Myocyte (in vitro differentiated cells): ENCODE measurements at places on chromosomes 13 and 19. TPM values are rescaled to one million over a fixed set of nuclear protein-coding genes. Genes with fewer than 3 reads are reported as not detected.

The BICRA gene
- 4.7 and 5.6 TPM in 2 replicates for total RNA-seq

The ZIC2 gene
- not detected in 2 replicates for total RNA-seq

The IZUMO1 gene
- 0.08 TPM in 1 of 2 replicates, not detected in the other for total RNA-seq

The SIGLECL1 gene
- not detected in 2 replicates for total RNA-seq

The FBN3 gene
- total RNA-seq: not detected in 2 replicates

The DGKH gene
- 2.6 and 2.7 TPM in 2 replicates for total RNA-seq

The CBY2 gene
- not detected in 2 replicates for total RNA-seq

The CADM4 gene
- total RNA-seq: 1.4 and 1.6 TPM in 2 replicates

The LRRC63 gene
- not detected in 2 replicates for total RNA-seq

The CDC16 gene
- total RNA-seq: 30.4 and 35.4 TPM in 2 replicates

The BRME1 gene
- 0.43 and 1.0 TPM in 2 replicates for total RNA-seq

- peak; percentile 58 for DNase-seq
Measured at GRCh38 chr13:100588331-100589177, at the start of gene GGACT. Gene GGACT (minus strand): TSS chr13:100588789. CDS start chr13:100532591, 56,198 bp downstream.

DNA sequence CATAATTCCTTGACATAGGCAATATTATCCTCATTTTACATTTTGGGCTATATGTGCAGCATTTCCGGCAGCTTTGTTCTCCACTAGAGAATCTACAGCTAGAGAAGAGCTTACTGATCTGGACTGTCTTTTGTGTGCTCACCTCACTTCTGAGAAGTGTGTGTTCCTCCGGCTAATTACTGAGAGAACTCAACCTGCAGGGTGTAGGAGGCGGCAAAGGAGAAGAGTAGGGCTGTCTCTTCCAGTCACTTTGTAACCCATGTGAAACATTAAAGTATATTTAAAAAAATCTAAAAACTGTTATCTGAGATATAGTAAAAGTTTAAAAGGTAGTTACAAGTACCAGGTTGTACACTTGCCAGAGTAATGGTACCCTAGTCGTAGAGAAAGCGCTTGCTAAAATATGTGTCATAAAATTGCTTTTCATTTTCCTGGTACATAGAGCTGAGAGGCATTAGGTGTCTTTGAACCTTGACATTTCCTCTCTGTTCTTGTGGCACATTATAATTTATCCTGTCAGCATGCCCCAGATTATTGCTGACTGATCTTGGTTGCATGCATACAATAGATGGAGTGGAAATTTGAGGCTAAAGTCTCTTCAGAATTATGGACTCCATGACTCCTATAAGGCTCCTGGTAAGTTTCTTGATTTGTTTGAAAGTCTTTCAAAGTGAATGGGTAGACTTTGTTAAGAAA, 381.9 kb downstream of the LMO7 start:
- DNase-seq: no peak

GRCh38 chr13:110696776-110697175, 9.1 kb downstream of the CARS2 start:
- DNase-seq: no peak

DNA sequence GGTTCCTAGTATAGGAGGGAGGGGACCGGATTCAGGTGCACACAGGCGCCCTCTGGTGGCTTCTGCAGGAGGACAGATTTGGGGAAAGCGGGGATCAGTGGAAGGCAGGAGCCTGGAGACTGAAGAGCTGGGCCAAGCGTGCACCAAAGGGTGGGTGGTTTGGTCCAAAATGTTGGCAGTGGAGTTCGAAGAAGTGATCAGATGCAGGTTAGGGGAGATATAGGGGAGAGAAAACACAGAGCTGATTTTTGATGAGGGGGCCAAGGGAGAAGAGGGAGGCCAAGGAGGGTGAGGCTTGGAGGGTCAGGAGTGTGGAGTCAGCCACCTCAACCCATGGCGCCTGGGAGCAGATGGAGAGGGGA, 6.8 kb upstream of the CARM1 start:
- peak; percentile 83 for DNase-seq

- DNase-seq: no peak
Measured at GRCh38 chr19:47241919-47242577, 11.0 kb upstream of the BBC3 start.

GRCh38 chr13:111639196-111639705, 318.8 kb downstream of the TEX29 start:
- no peak for DNase-seq

- no peak for DNase-seq
Measured at GRCh38 chr19:1718420-1719291, 34.6 kb upstream of the ONECUT3 start.

DNA sequence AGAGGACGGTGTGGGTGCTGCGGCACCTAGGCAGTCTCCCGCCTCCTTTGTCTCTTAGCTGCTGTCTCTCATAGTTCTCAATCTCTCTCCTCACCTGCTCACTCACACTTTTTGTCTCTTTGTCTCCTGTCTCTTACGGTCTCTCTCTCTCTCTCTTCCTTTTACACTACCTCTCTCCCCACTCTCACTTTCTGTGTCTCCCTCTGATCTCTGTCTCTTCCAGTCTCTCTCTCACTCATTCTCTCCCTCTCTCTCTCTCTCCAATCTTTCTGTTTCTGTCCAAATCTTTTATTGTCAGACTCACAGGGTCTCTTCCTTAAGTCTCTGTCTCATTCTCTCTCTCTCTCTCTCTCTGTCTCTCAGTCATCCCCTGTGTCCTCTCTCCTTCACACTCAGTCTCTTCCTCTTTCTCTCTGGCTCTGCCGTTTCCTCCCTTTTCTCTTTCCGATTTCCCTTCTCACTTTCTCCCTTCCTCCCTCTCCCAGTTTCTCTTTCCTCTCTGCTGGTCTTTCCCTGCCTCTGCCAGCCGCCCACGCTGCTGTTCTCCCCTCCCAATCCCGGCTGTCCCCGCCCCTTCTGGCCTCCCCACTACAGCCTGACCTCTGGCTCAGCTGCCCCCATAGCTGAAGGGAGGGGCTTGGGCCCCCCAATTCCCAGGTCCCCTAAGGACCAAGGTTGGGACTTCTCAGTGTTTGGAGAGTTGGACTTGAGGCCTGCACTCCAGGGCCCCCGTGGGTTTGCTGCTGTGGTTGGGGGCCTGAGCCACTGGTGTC, at the start of gene PLEKHA4:
TSS of gene PLEKHA4 (minus strand) at position 504 of the 773 bp plus-strand sequence. CDS start 997 bp downstream, outside the sequence.
- peak; percentile 71 for DNase-seq

DNA sequence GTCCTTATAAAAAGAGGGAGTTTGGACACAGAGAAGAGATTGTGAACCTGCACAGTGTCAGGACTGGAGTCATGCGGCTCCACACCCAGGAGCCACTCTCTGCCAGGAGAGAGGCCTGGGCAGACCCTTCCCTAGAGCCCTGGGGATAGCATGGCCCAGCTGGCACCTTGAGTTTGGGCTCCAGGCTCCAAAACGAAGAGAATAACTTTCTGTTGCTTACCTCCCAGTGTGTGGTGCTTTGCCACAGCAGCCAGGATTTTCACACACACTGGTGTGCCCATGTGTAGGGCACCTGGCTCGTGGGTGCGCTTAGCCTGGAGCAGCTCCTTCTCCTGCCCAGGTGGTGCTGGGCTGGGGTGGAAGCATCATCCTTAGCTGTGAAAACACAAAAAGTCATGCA, 344.3 kb downstream of the TEX29 start:
- no peak for DNase-seq

- DNase-seq: no peak
Measured at GRCh38 chr13:80211566-80211965, 129.4 kb downstream of the SPRY2 start.

GRCh38 chr19:18418029-18418482, 1.1 kb upstream of the SSBP4 start:
- no peak for DNase-seq

- DNase-seq: no peak
Measured at GRCh38 chr13:29099781-29100406, 279.8 kb downstream of the MTUS2 start.

DNA sequence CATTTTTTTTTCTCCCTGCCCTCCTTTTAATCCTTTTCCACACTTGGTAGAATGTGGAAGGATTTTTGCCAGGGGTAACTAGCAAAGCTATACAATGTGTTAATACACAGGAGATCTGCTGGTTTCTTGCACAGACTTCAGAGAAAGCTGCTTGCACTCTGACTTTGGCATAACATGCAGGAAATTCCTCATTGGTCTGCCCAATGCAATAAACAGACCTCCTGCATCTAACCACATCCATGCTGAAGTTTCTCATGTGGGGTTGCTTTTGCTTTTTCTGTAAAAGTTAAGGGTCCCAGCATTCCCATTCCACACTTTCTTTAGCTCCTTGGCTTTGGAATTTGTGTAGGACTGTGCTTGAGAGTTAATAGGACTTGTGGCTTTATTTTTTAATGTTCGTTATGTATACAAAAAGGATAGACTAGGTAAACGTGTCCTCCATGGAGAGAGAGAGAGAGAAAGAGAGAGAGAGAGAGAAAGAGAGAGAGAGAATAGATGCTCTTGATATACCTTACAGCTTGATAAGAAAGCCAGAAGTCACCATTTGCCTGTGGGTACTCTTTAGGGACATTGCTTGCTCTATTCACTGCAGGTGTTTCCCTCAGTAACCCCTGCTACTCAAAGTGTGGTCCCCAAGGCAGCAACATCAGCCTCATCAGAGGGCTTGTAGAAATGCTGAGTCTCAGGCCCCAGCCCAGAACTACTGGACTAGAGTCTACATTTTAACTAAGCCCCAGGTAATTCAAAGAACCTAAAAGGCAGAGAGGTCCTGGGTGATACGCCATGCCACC, 170.5 kb downstream of the SHISA2 start:
- DNase-seq: no peak

DNA sequence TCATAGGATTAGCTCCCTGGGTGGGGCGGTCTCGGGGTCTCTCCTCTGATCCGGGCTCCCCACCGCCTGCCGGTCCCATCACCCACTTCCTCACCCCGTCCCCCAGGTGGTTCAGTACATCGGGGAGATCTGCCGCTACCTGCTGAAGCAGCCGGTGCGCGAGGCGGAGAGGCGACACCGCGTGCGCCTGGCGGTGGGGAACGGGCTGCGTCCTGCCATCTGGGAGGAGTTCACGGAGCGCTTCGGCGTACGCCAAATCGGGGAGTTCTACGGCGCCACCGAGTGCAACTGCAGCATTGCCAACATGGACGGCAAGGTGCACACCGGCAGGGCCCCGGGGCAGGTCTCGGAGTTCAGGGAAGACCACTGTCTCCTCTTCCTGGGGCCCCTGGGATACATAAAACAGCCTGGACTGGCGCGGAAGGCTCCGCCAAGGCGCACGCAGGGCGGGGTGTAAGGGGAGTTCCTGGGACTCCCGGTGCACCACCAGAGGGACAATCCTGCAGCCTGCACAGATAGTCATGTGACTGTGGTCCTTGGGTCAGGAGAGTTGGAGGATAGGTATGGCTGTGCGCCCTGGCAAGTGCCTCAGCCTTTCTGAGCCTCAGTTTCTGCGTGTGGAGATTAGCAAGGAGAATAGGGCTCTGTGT, 14.2 kb upstream of the PGLS start:
- no peak for DNase-seq

DNA sequence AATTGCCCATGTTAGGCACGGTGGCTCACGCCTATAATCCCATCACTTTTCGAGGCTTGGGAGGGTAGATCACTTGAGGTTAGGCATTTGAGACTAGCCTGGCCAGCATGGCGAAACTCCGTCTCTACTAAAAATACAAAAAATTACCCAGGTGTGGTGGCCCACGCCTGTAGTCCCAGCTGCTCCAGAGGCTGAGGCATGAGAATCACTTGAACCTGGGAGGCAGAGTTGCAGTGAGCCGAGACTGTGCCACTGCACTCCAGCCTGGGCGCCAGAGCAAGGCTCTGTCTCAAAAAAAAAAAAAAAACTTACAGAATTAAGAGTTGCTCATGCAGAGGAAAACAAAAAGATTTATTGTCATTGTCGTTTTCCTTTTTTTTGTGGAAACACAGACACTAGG, 3.4 kb upstream of the PSMC4 start:
- no peak for DNase-seq

DNA sequence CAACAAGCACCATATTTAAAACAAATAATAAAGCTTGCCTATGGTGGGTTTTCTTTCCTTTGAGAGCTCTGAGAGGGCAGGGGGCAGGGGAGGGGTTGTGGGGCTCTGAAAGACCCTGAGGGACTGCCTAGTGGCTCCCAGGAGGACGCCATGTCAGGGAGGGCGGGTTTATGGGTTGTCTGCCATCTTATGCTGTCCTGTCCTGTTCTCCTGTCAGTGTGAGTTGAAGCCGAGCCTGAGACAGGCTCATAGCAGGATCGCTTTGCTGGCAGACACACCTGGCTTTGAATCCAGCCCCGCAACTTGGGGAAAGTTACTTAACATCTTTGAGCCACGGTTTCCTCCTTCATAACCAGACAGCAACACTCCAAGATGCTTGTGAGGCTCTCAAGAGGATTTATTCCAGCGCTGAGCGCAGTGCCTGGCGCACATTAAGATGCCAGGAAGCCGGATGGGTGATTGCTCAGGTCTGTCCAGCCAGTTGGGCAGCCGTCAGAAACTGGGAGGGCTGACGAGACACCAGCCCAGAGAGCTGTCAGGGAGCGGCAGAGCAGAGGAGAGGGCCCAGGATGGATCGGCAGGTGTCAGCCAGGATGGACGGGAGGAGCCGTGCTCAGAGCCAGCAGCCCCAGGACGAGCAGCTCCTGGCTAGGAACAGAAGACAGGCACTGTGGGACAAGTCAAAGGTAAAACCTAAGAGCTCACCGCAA, 36.8 kb upstream of the C1QTNF9 start:
- DNase-seq: no peak

- DNase-seq: no peak
Measured at GRCh38 chr19:15471639-15472101, 7.3 kb upstream of the RASAL3 start.

DNA sequence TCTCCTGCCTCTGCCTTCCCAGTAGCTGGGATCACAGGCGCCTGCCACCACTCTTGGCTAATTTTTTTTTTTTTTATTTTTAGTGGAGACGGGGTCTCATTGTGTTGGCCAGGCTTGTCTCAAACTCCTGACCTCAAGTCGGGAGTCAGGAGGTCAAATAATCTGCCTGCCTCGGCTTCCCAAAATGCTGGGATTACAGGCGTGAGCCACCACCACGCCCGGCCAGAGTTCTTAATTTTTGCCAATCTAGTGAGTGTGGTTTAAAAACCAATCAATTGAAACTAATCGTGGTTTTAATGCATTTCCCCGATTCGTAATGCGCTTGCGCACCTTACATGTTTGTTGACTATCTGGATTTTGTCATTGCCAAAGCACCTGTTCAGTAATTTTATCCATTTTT, 37.0 kb downstream of the SKA3 start:
- DNase-seq: no peak

- DNase-seq: peak; percentile 61
Measured at GRCh38 chr19:36060430-36060829, 5.7 kb downstream of the WDR62 start.

DNA sequence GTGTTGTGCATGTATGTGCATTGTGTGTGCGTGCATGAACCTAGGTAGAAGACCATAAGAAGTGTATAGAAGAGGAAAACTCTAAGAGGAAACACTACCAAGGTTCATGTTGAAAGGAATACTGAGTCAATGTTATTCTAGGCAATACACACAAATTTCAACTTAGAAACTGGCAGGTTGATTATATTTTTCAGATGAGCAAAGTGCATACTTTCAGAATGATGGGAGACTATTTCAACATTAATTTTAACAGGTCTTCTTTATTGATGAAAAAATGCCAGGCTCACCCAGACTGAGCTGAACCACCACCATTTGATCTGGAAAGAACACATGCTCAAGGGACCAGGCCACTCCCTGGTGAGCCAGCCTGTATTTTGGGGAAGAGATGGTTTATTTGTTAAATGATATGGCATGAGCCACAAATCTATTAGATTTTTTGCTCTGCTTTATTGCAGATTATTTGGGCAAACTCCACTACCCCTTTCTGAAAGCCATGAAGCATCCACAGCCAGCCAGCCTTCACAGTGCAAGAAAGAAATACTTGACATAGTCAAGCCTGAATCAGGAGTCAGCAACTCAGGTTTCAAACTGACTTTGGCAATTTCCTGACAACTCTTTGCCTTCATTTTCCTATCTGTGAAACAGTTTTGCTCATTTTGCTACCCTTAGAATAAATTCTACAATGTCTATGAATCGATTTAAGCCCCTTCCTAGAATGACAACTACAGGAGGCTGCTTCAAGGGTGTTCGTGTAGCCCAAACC, 368.9 kb downstream of the COG6 start:
- DNase-seq: peak; percentile 5
